ENCODE measurements at places on chromosomes 11 and 22. TPM values are rescaled to one million over a fixed set of nuclear protein-coding genes. Genes with fewer than 3 reads are reported as not detected.

PLEKHA7 gene
- total RNA-seq, result 0.17 TPM

PAMR1 gene
- total RNA-seq, result not detected

TBX1 gene
- total RNA-seq, result 2.6 TPM

SESN3 gene
- 41.1 TPM for total RNA-seq

CXCR5 gene
- not detected for total RNA-seq

TRIM68 gene
- total RNA-seq, result 6.1 TPM

TMPRSS6 gene
- total RNA-seq, result not detected
